ENCODE measurements at places on chromosomes 4 and X.

DNA sequence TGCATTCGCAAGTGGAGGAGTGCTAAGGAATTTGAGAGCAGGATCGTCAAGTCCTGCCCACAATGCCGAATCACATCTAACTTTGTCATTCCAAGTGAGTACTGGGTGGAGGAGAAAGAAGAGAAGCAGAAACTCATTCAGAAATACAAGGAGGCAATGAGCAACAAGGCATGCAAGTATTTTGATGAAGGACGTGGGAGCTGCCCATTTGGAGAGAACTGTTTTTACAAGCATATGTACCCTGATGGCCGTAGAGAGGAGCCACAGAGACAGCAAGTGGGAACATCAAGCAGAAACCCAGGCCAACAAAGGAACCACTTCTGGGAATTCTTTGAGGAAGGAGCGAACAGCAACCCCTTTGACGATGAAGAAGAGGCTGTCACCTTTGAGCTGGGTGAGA, 100.2 kb upstream of the MED14 start:
- DNase-seq: no peak

- no peak for DNase-seq
Measured at GRCh38 chr4:79141530-79141929, 184.3 kb downstream of the NAA11 start.

DNA sequence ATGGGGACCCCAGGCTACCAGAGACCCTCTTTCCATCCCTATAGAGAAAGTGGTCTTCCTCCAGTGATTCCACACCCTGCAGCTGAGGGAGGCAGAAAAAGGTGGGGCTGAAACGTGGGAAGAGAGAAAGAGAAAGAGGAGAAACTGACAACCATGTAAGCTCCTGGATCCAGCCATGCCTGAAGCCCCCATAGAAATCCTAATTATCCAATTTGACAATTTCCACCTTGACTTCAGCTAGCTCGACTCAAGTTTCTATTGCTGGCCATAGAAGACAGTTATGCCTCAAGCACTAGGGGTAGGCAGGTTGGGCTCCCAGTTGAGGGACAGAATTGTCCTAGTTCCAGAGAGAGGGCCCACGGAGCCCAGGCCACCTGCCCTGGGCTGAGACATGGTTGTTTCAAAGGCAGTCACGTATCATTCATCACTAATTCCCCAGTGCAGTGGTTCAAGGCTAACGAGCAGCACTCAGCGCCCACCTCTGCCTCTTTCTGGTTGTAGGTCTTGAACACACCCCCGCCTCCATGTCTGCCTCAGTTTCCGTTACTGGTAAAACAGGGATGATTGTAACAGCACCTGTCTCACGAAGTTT, 39.8 kb upstream of the ASMTL start:
- no peak for DNase-seq

DNA sequence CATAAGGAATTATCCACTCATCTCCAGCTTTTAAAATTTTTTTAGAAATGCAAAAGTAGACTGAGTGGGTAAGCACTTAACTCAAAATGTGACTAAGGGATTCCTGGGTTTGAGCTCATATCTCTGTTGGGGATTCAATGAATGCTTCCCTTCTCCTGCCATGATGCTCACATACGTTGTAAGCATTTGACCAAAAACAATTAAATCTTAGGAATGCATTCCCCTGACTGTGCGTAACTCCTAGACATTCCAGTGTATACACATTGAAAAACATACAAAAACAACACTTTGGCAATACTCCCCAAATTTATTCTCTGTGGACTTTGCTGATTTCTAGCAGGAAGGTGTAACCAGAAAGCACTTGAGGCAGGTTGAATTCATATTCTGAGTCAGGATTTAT, 29.8 kb downstream of the SPANXA2 start:
- no peak for DNase-seq

GRCh38 chr4:2094545-2094944, 35.4 kb downstream of the NAT8L start:
- no peak for DNase-seq

GRCh38 chrX:68043713-68044438, 389.4 kb downstream of the OPHN1 start:
- no peak for DNase-seq

GRCh38 chr4:26993539-26993938, 132.9 kb downstream of the STIM2 start:
- no peak for DNase-seq

- no peak for DNase-seq
Measured at GRCh38 chrX:140492066-140492994, 12.5 kb downstream of the SOX3 start.

DNA sequence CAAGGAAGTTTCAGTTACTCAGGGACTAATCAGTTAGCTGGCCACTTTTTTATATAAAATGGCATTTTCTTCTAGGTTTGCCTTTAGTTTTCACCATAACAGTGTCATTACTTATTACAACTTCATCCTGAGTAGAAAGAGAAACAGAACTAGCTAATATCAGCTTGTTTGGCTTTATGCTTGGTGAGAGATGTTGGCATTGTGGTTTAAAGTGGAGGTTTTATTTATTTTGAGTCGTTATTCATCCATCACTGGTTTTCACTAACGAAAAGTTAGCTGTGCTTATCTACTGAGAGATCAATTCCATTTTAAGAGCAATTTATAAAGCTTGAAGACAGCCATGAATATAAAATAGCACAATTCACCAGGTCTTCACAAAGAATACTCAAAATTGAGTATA, 714.5 kb downstream of the GRID2 start:
- no peak for DNase-seq

DNA sequence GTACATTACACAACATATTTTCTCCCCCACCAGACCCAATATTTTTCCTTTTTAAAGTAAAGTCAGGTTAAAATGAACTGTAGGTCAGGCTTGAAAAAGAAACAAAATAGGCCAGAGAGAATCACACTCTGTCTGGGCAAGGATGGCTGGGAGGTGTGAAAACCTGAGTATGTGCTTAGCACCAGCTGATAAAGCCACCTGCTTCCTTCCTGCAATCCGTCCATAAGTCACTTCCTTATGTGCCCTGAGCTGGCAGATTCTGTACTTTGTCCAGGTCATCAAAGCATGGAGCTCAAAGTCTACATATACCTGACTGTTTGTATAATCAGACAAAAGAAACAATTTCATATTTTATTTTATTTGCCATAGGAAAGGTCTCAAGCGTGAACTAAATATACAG, 37.7 kb downstream of the ANTXR2 start:
- no peak for DNase-seq

- DNase-seq: no peak
Measured at GRCh38 chrX:40474205-40474626, 106.6 kb upstream of the ATP6AP2 start.

DNA sequence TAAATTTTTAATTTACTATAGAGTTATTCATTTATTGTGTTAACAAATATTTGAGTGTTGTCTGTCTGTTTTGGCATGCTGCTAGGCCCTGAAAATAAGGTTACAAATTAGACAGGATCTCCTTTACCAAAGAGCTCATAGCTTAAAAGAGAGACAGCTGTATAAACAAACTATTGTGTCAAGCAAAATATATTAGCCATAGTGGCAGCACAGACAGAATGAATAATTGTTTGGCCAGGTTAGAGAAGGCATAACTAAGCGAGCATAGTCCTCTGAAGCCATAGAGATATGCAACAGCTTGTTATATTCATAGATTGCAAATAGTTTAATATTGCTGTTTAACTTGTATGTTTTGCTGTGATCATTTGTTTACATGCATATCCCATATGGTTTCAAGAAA, 66.7 kb upstream of the NDUFC1 start:
- DNase-seq: no peak

DNA sequence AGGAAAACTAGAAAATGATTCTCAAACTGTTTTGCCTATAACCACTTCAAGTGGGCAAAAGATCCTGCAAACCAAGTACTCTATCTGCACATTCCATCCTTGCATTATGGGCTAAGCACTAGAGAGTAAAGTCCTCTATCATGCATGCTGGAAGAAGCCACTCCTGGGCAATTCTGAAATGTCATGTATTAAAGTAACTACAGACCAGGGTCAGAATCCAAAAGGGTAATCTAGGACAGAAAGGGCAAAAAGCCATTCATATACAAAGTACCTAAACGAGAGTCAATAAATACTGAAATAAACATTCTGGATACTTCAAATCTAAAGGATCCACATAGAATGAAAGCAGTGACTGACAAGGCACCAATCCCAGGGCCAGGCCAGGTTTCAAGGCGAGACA, 1.0 kb downstream of the SNX12 start:
- no peak for DNase-seq

- no peak for DNase-seq
Measured at GRCh38 chr4:188552741-188553275, 413.6 kb downstream of the TRIML1 start.

- no peak for DNase-seq
Measured at GRCh38 chrX:130628516-130628915, 226.7 kb downstream of the RBMX2 start.

GRCh38 chr4:40177591-40177990, 19.2 kb upstream of the RHOH start:
- DNase-seq: no peak

- DNase-seq: no peak
Measured at GRCh38 chrX:110172215-110172614, 145.7 kb downstream of the AMMECR1 start.

- DNase-seq: no peak
Measured at GRCh38 chrX:150873616-150874015, 24.9 kb downstream of the CD99L2 start.

- no peak for DNase-seq
Measured at GRCh38 chrX:33831211-33831610, 300.9 kb downstream of the FAM47A start.

DNA sequence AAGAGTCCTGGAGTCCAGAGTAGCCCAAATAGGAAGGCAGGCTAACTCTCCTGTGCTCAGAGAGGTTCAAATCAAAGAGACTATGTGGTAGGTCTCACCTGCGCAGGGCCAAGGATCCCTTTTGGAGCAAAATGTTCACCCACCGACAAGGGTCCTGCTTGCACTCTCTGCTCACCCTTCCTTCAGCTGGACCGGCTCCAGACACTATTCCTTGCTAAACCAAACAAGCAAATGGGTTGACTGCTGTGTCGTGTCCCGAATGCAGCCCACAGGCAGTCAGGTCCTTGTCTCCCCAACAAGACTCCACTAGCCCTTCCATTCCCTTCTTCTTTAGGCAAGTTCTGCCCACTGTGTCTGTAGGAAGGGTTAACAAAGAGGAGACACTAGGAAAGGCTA, 760 bp downstream of the TRMT2B start:
- no peak for DNase-seq

- DNase-seq: no peak
Measured at GRCh38 chr4:100079264-100079663, 111.0 kb downstream of the DDIT4L start.

DNA sequence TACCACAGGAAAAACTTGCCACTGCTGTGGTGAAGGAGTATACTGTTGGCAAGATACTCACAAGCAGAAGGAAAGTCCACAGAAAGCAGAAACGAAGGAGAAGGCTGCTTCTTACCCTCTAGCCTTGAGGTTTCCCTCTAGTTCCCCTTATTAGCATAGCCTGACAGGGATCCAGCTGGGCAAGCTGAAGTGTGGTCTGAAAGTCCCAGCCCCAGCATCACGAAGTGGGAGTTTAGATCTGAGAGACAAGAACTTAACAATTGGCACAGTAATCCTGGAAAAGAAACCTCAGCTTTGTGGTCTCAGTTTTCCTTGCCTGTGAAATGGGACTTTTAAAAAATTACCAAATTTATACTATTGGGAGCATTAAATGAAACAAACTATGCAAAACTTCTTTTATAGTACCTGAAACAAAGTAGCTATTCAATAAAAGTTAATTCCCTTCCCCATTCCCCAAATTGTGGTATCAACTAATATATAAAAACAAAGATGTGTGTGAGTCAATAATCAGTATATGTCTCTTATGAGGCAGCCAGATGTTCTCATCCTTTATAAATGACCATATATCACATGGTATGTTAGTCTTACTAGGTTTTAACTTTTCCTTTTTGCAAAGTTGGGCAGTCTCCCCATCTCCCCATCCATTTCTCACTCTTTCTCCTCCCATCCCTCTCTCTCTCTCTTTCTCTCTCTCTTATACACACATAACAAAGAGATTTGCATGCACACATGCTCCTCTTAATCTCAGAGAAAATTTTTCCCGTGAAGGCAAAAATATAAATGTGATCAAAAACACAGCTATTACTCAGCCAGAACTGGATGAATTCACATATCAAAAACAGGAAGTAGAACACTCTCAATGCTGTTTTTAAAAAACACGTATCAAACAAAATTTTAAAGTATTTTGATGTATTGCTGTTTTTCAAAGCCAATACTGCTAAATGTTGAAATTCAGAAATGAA, 57.8 kb downstream of the SCFD2 start:
- DNase-seq: no peak

GRCh38 chr4:26484032-26484515, 6.2 kb downstream of the CCKAR start:
- no peak for DNase-seq

GRCh38 chr4:53128706-53129357, 237.0 kb downstream of the SCFD2 start:
- no peak for DNase-seq

- no peak for DNase-seq
Measured at GRCh38 chr4:27986476-27986875, 1125.8 kb downstream of the STIM2 start.

DNA sequence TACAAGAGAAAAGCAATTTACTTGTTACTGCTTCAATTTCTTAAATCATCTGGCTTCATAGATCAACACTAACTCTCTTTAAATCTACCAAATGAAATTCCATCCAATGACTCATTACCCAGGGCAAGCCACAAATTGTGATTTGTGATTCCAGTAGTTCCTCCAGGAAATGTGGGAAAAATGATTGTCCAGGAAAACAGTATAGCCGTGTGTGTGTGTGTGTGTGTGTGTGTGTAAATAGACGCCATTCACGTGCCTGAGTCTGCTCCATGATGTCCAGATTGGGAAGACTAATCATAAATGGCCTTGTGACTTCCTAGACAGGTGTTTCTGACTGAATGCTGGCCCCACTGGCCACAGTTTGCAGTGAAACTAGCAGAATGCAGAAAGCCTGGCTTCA, 121.3 kb downstream of the HS6ST2 start:
- DNase-seq: no peak

DNA sequence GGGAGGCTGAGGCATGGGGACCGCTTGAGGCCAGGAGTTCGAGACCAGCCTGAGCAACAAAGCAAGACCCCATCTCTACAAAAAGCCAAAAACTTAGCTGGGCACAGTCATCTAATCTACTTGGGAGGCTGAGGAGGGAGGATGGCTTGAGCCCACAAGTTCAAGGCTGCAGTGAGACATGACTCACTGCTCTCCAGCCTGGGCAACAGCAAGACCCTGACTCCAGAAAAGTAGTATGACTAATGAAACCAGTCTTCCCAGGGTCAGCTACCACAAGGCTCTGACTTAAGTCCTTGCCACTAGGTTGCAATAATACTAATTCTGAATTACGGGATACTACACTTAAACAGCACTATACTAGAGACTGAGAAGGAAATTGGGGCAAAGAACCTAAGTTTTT, 33.1 kb downstream of the ERVMER34-1 start:
- DNase-seq: no peak

GRCh38 chrX:72079607-72080006, 52.1 kb downstream of the RTL5 start:
- no peak for DNase-seq

GRCh38 chrX:128846385-128846784, 676.9 kb downstream of the SMARCA1 start:
- no peak for DNase-seq

- no peak for DNase-seq
Measured at GRCh38 chrX:44253575-44253942, 89.9 kb downstream of the EFHC2 start.

All from T follicular helper cell (primary cell).